ENCODE measurements at places on chromosomes 1 and 21.

GRCh38 chr1:15610167-15610566 lies 7.1 kb upstream of the DDI2 start:
- DNase-seq: no peak

DNA sequence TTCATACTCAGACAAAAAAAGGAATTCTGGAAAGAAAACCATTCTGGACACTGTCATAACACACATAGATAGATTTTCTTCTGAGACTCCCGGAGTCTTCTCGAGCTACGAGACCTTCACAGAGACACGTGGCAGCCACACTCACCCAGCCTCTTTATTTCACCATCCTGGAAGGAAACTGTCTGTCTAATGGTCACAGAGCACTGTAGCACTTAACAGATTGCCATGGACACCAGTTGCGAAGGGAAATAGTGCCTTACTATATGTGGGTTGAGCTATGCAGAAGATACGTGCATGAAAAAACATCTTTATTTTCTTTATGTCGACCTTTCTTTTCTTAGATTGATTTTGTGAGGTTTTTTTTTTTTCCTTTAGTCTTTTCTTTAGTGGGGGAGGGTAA lies 57.9 kb downstream of the ZP4 start:
- DNase-seq: no peak

DNA sequence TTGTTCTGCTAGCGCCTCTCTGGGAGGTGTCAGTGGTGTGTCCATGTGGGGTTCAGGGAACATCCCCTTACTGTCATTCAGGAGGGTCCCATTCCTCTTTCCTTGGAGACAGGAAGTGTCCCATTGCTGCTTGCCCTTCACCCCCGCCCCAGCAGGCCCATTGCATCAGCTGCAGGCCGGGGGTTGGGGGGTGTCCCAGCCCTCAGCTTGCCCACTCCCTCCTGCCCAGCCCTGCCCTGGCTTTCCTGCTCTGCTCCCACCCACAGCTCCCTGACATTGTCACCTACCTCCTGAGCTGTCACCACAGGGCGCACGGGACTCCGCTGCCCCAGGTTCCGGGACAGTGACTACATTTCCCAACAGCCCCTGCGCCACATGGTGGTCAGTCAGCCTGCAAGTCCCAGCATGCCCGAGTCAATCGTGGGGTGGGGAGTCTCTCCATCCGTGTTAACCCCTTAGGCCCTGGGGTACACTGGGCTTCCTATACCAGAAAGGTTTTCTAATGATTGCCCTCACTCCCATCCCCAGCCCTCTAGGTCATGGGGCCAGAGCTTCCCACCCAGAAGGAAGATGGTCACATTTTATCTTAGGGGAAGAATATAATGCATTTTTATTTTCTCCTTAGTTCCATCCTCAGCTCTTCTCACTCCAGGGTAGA lies at the start of gene INPP5B:
Gene INPP5B (minus strand): TSS at position 351 of the 658 bp plus-strand sequence. CDS start 745 bp downstream, outside the sequence.
- peak; percentile 92 for DNase-seq

DNA sequence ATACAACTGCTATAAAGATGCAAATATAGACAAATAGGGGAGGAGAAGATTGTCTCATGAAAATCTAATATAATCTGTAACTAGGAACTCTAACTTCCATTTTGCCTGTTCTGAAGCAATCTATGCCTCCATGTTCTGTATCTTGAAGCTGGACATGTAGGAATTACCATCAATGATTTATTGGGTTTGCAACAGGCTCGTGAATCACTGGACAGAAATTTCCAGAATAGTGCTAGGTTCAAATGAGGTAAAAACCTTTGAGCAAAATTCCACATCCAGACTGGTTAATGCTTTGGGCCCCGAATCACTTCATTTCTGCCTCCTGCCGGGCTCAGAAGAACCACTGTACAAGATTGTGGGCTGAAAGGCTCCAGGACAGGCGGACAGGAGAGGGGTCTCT lies 110.7 kb upstream of the CTTNBP2NL start:
- no peak for DNase-seq

- DNase-seq: no peak
These were observed 158.9 kb upstream of the PROX1 start for GRCh38 chr1:213828867-213829266.

DNA sequence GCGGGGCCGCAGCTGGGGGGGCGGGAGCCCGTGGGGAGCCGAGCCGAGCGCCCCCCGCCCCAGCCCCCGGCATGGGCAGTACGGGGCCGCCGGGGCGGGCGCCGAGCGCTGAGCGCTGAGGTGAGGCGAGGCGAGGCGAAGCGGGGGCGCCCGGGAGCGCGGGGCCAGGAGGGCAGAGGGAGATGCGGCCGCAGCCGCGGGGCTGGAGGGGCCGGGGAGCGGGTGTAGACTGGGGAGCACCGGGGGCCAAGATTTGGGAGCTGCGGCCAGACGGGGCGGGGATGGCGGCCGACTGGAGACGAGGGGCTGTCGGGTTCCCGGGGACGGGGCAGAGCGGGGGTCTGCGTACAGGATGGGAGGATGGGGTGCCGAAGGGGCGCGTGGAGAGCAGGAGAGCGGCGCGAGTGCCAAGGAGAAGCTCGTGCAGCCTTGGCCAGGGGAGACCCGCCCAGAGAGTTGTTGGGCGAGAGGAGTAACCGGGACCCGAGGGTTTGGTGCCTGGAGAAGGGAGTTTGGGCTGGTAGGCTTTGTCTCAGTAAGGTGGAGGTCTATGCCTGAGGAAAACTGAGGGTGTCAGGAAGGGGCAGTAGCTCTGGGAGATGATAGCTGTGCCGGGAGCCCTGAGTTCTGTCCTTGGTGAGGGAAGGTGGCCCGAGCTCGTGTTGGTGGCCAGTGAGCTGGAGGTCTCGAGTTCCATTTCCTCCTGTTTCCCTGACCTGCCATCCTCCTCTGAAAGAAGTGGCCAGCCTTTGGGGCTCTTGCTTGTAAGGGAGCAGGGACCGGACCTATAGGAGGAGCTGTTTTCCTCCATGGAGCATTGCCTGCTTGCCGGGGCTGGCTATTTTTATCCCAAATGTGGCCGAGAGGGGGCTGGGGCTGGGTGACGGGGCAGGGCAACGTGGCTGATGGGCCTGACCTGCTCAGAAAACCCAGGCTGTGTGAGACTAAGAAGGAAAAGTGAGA lies 539 bp downstream of the ATP8B2 start:
- DNase-seq: peak; percentile 79

DNA sequence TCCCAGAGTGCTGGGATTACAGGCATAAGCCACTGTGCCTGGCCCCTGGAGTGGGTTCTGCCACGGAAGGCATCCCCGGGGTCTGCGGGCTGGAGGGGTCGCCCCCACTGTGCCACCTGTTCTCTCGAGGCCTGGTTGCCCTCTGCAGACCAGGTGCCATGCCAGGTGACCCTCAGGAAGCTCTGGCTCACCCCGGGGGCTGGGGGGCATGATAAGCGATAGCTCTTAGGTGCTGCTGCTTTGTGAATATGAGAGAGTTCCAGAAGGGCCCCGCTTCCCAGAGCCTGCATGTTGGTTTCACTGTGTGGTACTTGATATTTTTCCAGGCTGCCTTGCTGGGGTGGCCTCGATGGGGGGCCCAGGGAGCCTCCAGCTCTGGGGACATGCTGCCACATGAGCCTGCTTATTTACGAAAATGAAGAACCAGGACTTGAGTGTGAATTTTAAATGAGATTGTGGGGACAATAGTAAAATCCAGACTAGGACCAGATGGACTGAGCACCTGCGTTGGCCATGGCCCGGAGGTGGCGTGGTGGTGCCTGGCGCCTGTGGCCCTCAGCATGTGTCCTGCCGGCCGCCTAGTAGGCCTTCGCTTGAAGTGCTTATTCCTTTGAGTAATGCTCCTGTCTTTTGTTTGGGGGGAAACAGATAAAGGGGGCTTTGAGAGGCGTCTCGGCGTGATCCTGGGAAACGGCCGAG lies 7.3 kb downstream of the SKI start:
- no peak for DNase-seq

DNA sequence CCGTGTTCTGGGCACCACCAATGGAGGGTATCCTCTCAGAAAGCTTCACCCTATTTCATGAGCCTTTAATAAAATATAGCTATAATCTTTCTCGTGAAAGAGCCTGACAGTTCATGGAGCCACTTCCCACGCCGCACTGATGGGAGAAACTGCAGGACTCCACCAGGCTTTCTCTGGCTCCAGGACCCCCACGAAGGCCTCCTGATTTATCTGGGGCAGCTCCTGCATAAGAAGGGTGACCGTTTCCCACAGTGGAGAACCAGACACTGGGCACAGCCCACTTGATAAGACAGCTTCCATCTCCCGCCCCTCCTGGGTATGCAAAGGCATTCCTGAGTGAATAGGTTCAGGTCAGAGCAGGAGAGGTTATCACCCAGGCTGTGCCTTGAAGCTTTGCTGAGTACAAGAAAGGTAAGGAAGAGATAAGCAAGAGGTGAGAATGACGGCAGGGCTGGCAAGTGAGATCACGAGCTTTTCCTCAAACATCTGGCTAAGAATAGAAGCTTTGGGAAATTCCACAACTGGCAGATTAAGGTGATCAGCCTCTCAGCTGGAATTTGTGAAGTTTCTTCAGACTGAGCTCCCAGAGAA lies 499.8 kb downstream of the KIF26B start:
- DNase-seq: no peak

DNA sequence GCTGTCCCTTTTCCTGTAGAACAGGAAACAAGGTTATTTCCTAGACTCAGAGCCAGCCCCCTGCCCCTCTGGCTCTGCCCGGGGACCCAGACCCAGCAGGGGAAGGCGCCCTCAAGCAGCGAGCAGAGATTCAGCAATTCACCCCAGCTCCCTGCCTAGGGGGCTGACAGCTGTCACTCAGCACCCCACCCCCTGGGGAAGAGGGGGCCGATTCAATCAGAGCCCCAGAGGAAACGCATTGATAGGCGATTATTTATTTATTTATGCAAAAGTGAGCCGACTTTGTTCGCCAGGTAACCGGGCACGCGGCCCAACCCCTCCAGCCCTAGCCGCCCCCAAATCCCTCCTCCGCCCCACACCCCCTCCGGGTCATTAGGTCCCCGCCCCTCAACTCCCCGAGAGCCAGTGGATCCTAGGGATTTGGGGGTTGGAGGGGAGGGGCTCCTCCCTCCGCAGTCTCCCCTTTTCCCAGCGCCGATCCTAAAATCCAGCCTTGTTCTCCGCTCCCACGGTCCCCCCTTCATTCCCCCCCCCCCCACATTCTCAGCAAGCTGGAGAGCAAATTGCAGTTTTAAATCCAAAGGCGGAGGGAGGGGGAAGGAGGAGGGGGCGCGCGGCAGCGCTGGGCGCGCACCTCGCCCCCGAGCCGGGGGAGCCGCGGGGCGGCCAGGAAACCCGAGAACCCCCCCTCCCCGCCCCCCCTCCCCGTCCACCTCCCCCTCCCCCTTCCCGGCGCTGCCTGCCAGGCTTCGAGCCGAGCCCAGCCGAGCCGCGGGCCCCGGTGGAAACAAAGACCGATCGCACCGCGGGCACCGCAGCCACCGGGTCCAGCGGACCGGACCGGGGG lies 1.3 kb downstream of the AHDC1 start:
- peak; percentile 73 for DNase-seq

DNA sequence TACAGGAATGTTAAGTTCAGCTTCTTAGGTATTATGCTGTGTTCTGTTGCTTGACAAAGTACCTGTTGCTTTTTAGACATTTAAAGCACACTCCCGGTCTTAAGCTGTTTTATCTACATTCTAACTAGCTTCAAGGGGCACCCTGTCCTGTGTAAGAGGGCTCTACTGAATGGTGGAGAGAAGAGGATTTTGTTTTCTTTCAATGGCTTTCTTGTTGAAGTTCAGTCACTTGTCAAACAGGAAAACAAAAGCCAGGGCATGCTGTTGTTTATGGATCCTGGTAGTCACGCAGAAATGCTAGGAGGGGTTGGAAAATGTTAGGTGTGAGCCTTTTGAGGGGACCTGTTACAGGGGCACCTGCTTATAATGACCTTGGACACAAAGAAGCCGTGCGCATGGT lies 30.7 kb downstream of the PGM1 start:
- DNase-seq: no peak
